ENCODE measurements at places on chromosomes 3 and 15.
A peak's percentile ranks its signal among the peaks of the same experiment; 100 is the strongest.

DNA sequence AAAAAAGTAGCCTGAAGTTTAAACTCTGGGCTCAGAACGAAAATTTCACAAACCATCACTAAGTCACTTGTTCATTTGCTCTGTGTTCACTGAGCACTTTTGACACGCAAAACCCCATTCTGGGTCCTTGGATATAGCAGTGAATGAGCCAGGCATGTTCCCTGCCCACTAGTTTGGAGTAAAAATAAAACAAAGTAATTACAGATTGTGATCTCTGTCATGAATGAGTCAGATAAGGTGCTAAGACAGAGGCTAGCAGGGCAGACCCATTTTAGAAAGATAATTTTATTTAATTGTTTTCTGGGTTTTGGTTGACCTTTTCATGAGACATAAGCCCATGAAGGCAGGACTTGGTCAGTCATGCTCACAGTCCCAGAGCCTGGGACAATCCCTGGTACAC lies 84.1 kb upstream of the ARHGEF3 start:
- ATAC-seq, result no peak

- no peak for ATAC-seq
These were observed 73.2 kb upstream of the LRRFIP2 start for GRCh38 chr3:37247398-37248114.

GRCh38 chr15:94164202-94164807 lies 67.1 kb upstream of the MCTP2 start:
- ATAC-seq, result peak; percentile 72

- ATAC-seq, result no peak
These were observed 58.5 kb upstream of the LMCD1 start for GRCh38 chr3:8442993-8443650.

DNA sequence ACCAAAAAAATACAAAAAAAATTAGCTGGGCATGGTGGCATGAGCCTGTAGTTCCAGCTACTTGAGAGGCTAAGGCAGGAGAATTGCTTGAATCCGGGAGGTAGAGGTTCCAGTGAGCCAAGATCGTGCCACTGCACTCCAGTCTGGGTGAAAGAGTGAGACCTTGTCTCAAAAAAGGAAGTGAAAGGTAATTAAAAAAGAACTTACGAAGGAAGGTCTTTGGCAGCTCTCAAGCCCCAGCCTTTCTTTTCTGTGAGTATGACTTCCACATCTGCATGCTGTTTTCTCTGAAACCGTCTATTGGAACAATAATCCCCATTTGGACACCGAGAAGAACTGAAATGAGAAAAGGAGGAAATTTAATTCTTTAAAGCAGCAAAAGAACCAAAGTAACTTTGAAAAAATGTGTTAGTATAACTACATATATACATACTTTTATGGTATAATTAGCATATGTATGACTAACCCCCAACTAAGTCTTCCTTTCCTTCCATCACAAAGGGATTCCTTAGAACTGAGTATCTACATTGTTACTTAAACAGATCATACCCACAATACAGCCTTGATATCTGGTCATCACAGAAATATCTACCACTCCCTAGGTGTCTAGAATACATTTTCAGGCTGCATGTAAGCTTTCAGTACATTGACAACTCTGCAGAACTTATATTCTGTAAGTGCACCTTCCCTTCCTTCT lies 50.1 kb downstream of the SETD2 start:
- ATAC-seq, result peak; percentile 86

DNA sequence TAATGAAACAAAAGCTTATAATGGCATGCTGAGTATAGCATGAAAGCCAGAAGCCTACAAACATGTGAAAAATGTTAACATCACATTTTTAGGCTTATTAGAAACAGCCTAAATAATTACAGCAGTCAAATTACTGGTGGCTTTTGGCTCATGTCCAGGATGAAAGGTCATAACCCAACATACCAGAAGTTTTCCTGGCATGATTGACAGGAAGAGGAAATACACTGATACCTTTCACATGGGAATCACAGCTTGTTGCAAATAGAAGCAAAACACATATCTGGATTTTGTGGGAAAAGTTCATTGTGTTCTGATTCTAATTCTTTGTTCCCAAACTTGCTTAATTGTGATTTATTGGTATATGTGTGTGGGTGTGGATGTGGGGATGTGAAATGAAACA lies 393.5 kb upstream of the ARRDC4 start:
- no peak for ATAC-seq

DNA sequence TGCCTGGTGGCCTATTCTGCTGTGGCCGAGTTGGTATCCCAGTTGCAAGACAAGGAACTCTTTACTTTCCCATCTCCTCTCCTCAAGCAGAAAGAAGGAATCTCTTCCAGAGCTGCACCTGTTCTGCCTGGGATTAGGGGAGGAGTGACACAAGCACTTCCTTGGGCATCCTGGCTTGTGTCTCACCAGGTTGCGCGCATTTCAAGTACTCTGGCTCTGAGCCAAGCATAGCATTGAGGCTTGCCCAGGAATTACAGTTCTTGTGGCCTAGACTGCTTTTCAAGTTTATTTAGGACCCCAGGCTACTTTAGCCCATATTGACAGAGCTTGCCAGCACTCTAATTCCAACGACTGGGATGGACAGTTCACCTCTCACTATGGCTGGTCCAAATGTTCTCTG lies 150.5 kb downstream of the RSRC1 start:
- no peak for ATAC-seq

DNA sequence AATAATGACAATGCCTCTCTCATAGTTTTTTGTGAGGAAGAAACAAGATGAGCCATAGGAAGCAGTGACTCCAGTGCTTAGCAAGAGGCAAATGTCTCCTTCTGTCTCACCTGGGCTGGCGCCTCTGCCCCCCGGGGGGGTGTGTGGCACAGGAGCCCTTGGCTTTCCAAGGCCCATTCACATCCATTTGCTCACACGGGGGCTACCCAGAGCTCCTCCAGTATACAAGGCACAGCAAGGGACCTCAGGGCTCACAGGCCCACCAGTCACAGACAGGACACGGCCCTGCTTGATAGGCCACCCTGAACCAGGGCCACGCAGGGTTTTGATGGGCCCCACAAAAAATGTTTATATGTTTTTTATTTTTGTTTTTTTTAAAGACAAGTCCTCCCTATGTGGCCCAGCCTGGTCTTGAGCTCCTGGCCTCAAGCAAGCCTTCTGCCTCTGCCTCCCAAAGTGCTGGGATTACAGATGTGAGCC lies 21.9 kb upstream of the EHD4 start:
- no peak for ATAC-seq

- ATAC-seq, result no peak
These were observed 228.6 kb upstream of the SUCLG2 start for GRCh38 chr3:67882981-67883380.

DNA sequence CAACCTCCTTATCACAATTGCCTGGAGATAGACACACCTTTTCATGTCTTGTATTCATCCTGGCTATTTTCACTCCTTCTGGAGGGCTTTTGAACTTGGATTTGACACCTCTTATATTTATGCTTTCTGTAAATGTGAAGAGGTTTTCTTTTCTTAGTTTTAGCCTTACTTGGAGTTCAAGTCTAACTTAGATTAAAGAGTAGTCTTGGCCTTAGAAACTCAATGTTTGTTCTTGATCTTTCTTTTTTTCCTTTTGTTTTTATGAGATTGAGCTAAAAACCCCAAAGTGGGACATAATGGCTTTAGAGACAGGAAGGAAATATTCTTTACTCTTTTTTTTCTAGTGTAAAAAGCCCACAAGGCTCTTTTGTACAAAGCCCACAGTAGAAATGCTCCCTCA lies 1054.9 kb downstream of the ROBO1 start:
- no peak for ATAC-seq

GRCh38 chr3:142098964-142099363 lies 50.4 kb downstream of the TFDP2 start:
- ATAC-seq, result no peak

DNA sequence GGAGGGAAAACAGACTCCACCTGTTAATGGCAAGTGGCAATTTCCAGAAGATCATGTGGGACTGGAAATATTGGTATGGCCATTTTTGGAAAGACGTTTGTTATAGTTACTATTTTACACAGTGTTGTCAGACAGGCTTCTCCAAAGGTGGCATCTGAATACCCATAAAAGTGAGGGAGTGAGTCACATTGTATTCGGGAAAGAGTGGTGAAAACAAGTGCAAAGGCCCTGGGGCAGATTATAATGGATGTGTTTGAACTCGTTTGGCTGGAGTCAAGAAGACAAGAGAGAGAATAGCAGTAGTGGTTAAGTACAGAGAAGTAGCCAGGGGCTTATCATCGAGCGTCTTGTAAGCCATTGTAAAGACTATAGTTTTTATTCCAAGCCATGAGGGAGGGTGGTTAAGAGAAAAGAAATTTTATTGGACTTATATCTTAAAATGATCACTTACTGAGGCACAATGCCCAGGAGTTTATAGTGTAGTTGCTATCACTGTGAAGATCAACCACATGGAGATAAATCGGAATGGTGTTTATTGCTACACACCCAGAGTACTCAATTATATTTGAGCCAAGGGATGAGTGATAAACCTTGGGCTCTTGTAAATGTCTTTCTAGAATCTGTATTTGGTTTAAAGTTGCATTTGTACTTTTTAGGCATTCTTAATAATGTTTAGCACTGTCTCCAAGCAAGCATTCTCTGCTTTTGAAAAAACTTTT lies 212.8 kb upstream of the KBTBD8 start:
- ATAC-seq, result peak; percentile 95

DNA sequence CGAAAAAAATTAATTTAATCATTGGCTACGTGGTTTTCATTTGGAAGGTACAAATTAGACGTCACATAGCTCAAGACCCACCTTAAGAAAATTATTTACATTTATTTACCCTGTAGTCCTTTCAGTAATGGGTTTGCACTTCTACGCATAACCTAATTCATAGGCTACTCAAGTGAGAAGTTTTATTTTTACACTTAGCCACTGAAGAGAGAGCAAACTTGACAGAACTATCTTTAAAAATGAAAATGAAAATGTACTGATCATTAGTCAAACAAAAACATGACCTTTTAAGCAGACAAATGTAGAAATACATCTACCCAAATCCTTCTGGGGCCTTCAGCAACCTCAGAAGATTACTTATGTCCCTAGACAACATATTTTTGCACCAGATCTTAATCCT lies 269.4 kb upstream of the TTC14 start:
- ATAC-seq, result no peak

GRCh38 chr3:105866656-105867653 lies 1.9 kb downstream of the CBLB start:
- no peak for ATAC-seq

Measured in esophagus mucosa (tissue), 1 donor.